ENCODE measurements at places on chromosomes 11 and 22.

DNA sequence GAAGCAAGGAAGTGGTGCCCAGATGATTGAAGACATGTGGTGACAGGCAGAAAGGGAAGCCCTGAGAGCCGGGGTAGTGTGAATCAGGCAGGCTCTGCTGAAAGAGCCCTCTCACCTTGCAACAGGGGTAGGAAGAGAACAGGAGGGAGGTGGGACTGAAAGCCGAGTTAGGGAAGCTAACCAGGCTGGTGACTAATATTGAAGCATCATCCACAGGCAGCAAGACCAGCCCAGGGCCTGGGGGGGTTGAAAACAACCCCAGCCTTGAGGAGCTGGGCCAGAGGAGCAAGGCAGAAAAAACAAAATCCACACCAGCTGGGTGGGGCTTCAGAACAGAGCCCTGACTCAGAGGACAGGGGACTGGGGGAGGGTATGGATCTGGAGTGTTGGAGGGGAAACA, 35.0 kb upstream of the CRTAM start:
- DNase-seq, result no peak

GRCh38 chr11:11296434-11296833, 56.6 kb downstream of the CSNK2A3 start:
- no peak for DNase-seq

DNA sequence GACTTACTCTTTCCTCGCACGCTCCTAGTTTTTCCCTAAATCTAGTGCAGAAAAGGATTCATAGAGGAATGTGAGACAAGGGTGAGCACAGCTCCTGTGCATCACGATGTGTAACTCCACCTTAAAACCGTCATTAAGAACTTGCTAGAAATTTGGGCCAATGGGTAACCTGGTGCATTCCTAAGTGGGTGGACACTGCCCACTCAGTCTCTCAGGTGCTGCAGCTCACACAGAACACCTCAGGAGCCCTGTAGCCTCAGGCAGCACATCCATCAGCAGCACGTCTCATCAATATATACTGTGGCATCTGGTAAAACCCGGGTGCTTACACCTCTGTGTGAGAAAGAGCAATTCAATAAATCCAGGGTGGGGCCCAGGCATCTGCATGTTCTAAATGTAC, 12.4 kb downstream of the POU2AF3 start:
- DNase-seq, result no peak

- DNase-seq, result no peak
These were observed at the start of gene SOX6 for GRCh38 chr11:16356057-16356760. TSS of gene SOX6 (minus strand) at chr11:16356546. CDS start at chr11:16341248, 15,298 bp downstream.

DNA sequence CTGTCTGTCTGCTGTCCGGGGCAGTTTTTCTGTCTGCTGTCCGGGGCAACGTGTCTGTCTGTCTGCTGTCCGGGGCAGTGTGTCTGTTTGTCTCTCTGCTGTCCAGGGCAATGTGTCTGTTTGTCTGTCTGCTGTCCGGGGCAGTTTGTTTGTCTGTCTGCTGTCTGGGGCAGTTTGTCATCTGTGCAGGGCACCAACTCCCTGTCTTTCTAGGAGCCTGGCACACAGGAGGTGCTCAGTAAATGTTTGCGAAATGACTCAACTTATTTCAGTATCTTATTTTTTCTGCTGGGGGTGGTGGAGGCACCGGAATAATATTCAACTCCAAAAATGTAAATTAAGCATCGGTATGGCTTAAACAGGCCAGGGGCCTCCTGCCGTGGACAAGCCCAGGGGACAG, 12.0 kb upstream of the TTLL12 start:
- no peak for DNase-seq

DNA sequence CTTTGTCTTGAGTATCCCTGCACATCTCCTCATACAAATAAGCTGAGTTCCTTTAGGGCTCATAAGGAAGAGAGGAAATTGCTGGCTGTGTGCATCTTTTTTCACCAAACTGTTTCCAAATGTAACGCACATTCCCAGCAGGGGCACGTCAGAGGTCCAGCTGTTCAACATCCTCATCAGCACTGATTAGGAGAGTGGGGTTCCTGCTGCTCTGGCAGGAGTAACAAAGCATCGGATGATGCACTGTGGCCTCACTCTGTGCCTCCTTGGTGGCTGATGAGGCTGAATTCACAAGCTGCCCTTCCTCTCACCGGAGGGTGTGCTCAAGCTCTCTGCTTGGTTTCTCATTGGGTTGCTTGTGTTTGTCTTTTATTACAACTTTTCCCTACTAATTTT, 35.5 kb upstream of the SLC25A1 start:
- DNase-seq, result no peak

- DNase-seq, result peak; percentile 62
These were observed 73.3 kb upstream of the ZBED5 start for GRCh38 chr11:10930972-10931760.

GRCh38 chr11:131121426-131122333, 205.4 kb upstream of the SNX19 start:
- DNase-seq, result no peak

GRCh38 chr11:350723-351255, 18.5 kb upstream of the B4GALNT4 start:
- no peak for DNase-seq

DNA sequence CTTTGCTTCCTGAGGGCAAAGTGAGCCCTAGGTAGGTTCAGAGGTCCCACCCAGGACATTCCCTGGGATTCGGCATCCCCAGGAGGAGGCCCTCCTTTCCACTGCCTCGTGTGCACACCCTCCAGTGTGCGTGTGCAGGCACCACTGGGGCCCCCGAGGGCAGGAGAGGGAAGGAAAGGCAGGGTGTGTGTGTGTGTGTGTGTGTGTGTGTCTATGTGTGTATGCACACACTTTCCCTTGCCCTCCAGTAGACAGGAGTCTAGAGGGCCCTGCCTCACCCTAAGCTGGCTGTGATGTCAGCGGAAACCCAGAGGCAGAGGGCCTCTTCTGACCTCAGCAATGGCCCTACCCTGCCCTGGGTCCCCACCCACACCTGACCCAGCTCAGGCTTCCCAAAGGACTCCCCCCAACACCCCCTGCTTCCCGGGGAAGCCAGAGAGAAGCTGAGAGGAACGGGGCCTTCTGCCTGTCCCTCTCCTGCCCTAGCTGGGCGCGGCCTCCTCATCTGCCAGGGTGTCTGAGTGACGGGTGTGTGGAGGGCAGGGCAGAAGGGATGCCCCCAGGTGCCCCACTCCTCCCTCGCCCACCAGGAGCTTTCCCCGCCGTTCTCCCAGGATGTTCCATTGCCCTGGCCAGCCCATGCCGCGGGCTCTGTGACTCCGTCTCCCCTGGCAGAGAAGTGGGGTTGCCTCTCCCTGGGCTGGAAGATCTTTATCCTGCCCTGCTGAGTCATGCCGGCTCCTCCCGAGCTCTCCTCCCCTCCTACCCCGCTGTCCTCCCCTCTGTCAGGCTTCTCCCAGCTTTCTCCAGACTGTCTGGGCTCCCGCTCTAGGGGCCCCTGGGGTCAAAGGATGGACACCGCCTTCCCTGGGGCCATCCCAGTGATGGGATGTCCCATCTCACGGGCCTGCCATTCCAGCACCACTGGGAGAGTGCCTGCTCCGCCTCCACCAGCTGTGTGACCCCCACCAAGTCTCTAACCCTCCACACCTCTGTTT, 6.0 kb upstream of the CLCF1 start:
- no peak for DNase-seq

DNA sequence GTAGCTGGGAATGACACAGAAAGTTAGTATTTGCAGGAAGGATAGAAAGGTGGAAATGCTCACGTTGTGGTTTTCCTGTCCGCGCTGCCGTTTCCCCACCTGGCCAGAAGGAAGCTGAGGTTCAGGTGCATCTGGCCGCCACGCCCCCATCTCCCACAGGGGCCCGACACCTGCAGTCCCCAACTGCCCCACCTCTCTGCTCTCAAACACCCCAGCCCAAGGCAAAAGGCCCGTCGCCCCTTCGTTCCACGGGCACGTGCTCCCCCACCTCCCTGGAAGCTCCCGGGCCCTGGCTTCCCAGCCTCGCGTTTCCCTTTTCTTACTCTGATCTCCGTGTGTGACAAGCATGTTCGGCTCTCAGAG, 985.1 kb downstream of the BRD1 start:
- DNase-seq, result no peak

DNA sequence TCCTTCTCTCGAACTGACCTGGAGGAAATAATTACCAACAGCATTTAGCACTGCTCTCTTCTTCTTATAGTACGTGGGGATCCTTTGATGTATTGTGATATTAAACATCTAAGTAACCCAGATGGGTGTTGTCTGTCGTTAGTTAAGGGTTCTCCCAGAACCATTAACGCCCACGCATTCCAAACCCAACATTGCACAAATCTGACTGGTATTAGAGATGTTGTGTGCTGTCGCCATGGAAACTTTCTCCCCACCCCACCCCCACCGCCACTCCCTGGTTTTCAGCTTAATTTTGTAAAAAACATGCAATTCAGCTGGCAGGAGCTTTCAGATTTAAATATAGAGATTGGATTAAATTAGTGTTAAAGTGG, 1495.2 kb downstream of the TBC1D22A start:
- no peak for DNase-seq

- no peak for DNase-seq
These were observed 77.5 kb upstream of the PHOX2A start for GRCh38 chr11:72321381-72321996.

DNA sequence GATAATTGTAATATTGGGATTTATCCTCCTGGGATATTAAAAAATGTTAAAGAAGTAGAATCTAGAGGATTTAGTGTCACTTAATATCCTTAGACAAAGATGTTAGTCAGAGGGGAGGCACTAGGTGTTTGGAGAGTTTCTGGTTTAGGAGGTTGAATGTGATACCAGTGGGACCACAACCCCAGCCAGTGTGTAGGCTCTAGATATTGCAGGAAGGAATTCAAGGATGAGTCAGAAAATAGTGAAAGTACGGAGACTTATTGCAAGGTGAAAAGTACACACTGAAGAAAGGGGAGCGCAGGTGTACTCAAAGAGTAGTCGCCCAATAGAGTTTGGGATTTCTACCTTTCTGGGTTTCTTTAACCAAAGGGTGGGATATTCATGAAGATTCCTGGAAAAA, 5.7 kb upstream of the TMEM41B start:
- DNase-seq, result no peak

DNA sequence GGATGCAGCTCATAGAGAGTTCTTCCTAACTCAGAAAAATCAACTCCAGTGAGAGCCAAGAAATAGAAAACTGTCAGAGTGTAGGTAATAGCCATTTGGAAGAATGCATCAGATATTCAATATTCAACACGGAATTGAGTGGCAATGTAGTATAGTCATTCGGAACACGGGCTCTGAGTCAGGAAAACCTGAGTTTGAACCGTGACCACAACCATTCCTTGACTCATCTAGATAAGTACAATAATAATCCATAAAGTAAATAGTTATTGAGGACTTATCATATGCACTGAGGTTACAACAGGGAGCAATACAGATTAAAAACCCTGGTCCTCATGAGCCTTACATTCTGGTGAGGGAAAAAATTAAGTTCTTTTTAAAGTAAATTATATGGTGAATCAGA, 62.6 kb upstream of the PHF21A start:
- no peak for DNase-seq

DNA sequence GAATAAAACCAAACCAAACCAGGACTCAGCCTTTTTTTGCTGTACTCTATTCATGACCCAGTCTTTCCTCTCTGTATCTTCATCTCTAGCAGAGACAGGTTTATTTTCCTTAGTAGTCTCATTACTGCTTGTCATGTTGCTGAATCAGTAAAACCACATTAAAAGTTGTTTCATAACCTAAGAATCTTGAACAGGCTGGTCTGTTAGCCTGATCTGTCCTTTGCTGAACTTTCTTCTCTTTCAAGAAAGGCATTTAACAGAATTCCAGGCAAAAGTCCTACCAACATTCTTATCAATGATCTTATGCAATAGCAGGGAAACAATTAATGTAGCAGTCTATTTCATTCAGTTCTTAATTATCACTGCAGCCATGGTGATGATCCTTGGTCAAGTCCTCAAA, 197.7 kb downstream of the CASP12 start:
- DNase-seq, result no peak

- DNase-seq, result no peak
These were observed 325.7 kb upstream of the C11orf87 start for GRCh38 chr11:109096266-109096665.

DNA sequence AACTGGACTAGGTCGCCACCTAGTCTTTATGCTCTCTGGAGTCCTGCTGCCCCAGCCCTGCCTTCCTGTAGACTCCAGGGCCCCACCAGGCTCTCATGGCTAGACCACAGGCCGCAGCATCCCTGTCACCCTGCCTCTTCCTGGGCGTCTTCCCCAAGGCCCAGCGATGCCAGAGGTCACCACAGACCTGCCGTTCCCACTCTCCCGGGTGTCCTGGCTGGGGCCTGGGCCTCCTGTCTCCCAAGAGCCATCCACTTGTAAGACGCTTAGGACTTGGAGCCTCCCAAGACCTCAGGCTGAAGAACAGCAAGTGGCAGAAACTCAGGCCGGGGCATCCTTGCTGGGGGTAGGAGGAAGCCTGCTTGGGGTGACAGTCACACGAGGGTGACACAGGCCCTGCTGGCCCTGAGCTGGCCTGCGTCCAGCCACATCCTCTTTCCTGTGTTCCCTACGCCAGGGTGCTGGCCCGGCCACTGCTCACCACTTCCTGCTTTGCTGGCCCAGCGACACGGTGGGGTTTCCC, 2.0 kb upstream of the TCIRG1 start:
- DNase-seq, result no peak

DNA sequence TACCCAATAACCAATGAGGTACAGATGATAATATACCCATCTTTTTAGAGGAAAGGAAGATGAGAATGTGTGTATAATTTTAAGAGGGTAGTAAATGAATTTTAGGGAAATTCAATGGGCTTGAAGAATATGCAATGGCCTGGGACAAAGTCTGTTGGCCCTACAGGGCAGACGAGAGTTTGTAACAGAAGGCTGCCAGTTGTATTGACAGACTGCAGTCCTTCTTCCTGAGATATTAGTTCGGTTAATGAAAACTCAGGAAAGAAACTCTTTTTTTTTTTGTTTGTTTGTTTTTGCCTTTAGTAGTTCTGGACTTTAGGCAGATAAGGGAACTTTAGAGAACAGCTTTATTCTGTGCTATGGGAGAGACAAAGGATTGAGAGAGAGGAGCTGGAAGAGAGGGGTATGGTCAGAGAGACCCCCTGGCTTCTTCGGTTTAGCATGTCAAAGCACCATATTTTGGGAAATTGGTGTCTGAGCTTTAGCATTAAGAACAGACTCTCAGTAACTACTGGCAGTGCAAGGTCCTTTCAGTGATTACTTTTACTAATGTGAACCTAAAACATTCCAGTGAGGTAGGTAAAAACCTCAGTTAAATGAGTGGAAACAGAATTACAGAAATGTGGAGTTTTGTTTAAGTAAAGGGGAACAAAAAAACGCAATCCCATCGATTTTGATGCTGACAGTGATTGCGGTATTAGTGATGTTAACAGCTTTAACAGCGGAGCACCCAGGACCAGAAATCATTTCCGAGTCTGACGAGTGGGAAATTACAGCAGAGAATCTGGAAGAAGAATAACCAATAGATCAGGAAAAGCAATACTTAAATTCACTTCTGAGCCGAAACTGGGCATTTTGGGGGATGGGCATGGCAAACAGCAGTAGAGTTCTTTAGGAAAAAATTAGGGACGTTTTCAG, 644 bp upstream of the NAALAD2 start:
- DNase-seq, result no peak

DNA sequence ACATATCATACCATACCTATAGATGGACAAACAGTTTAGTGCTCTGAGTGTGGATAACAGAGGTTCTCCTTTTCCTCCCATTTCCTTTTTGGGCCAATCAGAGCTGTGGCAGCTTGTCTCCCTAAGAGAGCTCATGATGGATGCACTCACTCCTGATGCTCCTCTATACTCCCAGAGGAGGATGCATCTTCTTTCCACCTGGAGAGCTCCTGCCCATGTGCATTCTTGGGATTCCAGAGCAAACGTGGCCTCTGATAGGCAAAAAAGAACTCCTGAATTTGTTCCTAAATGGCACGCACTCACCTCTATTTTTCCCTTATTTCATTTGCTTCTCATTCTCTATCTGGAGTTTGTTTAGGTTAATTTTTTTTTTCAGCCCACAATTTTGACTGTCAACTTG, 2.9 kb downstream of the MRGPRX3 start:
- no peak for DNase-seq

Measured in DMS 273 treated with DMSO at 0.1 percent for 48 hours (cell line).